ENCODE measurements at places on chromosomes 16 and 17.

GRCh38 chr17:77254951-77255825 is 114.4 kb downstream of the SEC14L1 start:
- DNase-seq, result no peak

DNA sequence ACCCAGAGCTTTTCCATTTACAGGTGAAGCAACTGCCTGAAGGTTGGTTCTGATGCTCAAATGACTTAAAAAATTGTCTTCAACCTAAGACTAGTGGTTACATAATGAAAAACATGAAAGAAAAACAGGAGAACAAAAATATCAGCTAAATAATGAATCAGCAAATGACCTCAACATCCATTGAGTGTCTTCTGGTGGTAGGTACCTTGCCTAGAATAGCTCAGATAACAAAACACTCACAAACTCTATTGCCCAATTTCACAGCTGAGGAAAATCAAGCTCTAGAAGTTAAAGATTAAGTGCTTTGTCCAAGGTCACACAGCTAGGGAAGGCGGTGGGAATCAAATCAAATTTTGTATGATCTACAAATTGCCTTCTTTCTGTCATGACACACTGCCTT is 304.6 kb upstream of the CDH11 start:
- no peak for DNase-seq

GRCh38 chr17:82935966-82936767 is 96.3 kb upstream of the ZNF750 start:
- no peak for DNase-seq

DNA sequence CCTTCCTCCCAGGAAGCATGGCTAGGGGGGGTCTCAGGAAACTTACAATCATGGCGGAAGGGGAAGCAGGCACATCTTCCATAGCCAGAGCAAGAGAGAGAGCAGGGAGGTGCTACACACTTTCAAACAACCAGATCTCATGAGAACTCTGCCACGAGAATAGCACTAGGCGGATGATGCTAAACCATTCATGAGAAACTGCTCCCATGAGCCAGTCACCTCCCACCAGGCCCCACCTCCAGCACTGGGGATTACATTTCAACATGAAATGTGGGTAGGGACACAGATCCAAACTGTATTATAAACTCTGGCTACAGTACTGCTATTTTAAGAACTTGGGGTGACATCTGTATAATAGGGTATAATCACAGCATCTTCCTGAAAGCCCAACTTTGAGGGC is 83.1 kb upstream of the CACNG5 start:
- no peak for DNase-seq

- no peak for DNase-seq
Measured at GRCh38 chr17:3411070-3411469, at the start of gene OR3A3. Gene OR3A3, plus strand, starts transcription at chr17:3411370.

DNA sequence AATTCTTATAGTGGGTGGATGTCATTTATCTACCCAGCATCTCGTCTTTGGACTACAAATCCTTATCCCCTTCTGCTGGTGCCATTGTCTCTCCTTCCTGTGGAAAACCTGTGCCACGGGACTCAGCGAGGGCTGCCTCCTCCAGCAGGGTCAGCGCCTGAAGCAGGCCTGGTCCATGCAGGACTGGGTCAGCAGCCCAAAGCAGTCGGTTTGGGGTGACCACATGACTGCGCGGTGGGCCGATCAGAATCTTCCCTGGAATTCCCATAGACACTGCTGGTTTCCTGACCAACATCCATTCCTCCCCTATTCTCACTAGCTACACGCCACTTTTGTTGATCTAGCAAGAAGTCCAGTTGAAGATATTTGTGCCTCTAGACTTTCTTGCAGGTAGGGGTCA is 26.9 kb downstream of the RPRML start:
- DNase-seq, result no peak

- no peak for DNase-seq
Measured at GRCh38 chr17:42748202-42748907, 3.5 kb upstream of the EZH1 start.

GRCh38 chr16:23514381-23515152 is 4.3 kb upstream of the GGA2 start:
- DNase-seq, result no peak

- no peak for DNase-seq
Measured at GRCh38 chr17:48297825-48298224, 132.2 kb downstream of the SKAP1 start.

DNA sequence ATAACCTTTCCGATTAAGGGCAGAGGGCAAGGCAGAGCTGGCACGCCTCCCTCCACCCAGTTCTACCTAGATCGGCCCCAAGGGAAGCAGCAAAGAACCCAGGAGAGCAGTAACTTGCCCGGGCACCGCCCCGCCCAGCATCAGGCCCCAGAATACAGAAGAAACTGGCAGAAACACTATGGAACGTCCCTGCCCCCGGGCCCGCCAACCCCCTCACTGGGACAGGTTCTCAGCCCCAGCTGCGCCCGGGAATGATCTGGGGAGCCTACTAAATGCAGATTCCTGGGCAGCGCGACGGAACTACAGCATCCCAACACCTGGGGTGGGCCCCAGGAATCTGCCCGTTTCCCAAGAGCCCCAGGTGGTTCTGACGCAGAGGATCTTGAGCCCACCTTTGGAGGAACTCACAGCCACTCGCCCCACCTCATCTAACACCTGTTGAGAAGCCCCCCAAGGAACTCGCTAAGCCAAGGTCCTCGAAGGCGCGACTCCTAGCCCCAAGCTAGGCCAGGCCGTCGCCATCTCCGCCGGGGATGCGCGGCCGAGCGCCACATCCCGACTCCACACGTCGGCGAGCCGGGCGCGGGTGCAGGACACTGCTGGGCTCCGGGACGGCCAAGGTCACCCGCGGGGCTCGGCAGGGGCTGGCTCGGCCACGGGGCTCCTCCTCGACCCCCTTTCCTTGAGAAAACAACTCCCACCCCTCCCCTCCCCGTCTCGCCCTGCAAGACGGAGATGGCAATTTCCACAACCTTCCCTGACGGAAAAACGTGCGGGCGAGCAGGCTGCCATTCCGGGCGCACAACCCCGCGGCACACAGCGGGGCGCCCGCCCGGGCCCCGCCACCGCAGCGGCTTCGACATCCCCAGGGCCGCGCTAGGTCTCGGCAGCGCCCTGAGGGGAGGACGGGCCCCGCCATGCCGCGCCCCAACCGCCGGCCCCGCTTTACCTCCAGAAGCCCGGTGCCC is 913 bp downstream of the CDIP1 start:
- no peak for DNase-seq

- DNase-seq, result no peak
Measured at GRCh38 chr16:69013991-69014390, 91.5 kb upstream of the HAS3 start.

GRCh38 chr17:49951362-49952082 is 17.5 kb upstream of the DLX4 start:
- DNase-seq, result no peak

GRCh38 chr17:62750631-62751051 is 57.5 kb downstream of the MARCHF10 start:
- DNase-seq, result no peak

DNA sequence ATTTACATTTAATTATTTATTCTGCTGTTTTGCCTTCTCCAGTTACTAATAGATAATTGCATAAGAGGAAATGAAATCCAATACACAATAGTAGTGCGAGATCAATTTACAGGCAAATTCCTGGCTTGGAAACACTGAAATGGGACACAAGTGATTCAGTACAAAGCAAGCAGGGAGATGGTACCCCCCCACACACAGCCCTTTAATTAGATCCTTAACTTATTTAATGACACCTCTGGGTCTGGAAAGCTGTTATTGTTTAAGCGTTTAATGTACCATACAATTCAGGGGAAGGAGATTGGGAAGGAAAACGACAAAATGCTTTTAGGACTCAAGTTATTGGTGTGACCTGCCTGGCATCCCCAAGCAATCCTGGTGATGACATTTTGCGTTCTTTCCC is 318.2 kb downstream of the NPIPA8 start:
- no peak for DNase-seq

DNA sequence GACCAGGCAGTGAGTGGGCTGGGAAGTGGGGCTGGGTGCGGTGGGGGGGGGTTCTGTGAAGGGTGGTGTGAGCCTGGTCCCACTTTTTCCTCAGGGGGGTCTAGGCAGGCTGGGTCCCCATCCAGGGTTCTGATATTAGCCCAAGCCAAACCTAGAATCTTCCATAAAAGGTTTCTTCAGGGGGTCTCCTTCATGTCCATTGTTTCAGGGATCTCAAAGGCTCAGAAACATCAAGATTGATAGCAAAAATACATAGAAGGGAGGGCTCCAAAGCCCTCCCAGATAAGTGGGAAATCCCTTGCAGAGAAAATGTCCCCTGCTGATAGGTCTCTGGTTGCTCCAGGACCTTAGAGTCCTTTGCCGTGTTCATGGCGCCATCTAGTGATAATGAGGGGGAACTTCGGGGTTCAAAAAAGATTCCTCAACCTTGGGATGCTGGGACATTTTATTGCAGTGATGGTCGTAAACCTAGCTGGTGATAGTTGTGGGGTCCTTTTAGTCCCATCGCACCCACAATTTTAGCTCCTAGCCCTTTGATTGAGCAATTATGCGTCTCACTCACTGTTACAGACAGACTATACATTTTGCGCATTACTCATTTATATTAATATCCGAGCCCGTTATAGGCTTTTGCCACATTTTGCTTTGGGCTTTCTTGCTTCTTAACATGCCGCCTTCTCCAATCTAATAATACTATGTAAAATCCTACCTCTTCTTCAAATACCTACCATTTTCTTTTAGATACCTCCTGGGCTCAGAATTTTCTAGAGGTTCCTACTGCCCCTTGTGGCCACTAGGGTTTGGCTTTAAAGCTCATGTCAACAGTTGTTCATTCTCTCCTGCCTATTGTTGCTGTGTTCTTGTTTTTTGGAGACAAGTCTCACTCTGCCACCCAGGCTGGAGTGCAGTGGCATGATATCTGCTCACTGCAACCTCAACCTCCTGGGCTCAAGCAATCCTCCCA is 35.1 kb downstream of the IGF2BP1 start:
- DNase-seq, result no peak

- no peak for DNase-seq
Measured at GRCh38 chr16:47065766-47066688, 77.7 kb downstream of the NETO2 start.

GRCh38 chr17:72397223-72397667 is 276.4 kb downstream of the SOX9 start:
- DNase-seq, result no peak

- DNase-seq, result no peak
Measured at GRCh38 chr16:49674990-49675389, 180.9 kb downstream of the ZNF423 start.

GRCh38 chr17:32287804-32288511 is 22.3 kb downstream of the RHBDL3 start:
- no peak for DNase-seq

Measured in activated naive CD4-positive, alpha-beta T cell (primary cell).